Stomach (tissue), 19 donors: ENCODE measurements at places on chromosomes 7 and 10. TPM values are rescaled to one million over a fixed set of nuclear protein-coding genes. Genes with fewer than 3 reads are reported as not detected.

HOXA9 gene
- total RNA-seq = not detected

FKBP6 gene
- total RNA-seq = not detected

EPHB6 gene
- total RNA-seq = 7.5 TPM

DNA sequence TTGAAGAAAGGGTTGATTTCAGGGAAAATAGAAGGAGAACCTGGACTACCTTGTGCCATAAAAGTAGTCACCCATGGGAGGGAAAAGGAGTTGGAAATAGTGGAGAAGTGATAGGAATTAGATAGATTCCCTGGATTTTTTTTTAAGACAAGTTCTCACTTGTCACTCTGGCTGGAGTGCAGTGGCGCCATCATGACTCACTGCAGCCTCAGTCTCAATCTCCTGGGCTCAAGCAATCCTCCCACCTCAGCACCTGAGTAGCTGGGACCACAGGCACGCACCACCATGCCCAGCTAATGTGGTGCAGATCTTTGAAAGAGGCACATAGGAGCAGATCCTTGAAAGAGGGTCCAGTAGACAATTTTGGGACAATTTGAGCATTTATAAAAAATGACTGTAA is 9.5 kb upstream of the BLNK start:
- no peak overlapping the region for H3K27ac ChIP-seq
- H3K36me3 ChIP-seq = no peaks in the 10 kb centered on the region
- no peak overlapping the region for H3K4me3 ChIP-seq
- no peaks in the 10 kb centered on the region for H3K4me1 ChIP-seq

DNA sequence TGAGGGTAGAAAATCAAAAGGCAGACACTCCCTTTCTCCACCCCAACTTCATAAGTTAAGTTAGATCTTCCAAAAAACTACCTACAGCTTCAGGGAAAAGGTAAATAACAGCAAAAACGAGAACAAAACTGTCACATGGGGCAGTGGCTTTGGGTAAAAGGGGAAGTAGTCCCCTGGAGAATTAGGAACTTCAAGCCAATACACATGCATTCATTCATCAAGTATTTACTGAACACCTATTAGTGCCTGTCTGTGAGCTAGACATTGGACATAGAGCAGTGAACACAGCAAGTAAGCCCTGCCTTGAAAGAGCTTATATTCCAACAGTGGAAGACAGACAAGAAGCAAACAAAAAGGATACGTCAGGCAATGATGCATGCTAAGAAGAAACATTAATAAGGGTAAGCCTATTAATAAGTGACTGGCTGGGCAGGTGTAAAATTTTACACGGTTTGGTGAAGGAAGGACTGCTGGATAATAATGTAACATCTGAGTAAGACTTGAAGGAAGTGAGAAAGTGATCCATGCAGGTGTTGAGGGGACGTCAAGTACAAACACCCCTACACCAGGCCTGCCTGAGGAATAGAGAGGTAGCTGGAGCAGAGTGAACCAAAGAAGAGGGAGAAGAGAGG is 69.6 kb upstream of the RAPGEF5 start:
- H3K27me3 ChIP-seq = no peaks in the 10 kb centered on the region
- no peak for DNase-seq
- no peaks in the 10 kb centered on the region for H3K36me3 ChIP-seq
- H3K4me1 ChIP-seq = no peaks in the 10 kb centered on the region
- no peak overlapping the region for H3K4me3 ChIP-seq
- H3K27ac ChIP-seq = no peak overlapping the region

DNA sequence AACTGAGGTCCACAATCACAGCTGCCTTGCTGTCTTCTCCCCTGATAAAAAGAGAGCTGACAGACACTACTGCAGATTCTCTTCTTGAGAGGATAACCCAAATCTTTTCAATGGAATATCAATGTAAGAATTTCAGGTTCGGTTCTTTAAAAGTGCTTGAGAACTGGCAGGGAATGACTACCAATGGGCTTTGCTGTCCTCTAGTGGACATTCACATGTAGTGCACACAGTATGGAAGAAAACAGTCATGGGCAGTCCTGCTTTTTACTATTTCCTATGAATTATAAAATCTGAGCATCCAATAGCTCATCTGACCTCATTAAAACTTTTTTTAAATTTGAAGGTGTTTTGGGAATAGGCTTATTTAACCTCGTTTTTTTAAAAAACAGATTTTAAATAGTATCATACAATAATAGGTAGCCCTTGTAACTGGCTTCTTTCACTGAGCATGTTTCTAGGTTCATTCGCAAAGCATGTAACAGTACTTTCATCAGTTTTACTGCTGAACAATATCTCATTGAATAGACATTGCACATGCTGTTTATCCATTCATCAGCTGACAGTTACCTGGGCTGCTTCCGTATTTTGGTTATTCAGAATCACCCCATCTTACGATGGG is 18.3 kb downstream of the FZD9 start:
- H3K27me3 ChIP-seq = no peaks in the 10 kb centered on the region
- no peak for DNase-seq
- H3K27ac ChIP-seq = no peak overlapping the region
- no peak overlapping the region for H3K4me3 ChIP-seq
- no peaks in the 10 kb centered on the region for H3K4me1 ChIP-seq

GRCh38 chr7:136940917-136941316 is 72.5 kb downstream of the CHRM2 start:
- no peaks in the 10 kb centered on the region for H3K27me3 ChIP-seq
- H3K36me3 ChIP-seq = no peaks in the 10 kb centered on the region
- no peak overlapping the region for H3K4me3 ChIP-seq

DNA sequence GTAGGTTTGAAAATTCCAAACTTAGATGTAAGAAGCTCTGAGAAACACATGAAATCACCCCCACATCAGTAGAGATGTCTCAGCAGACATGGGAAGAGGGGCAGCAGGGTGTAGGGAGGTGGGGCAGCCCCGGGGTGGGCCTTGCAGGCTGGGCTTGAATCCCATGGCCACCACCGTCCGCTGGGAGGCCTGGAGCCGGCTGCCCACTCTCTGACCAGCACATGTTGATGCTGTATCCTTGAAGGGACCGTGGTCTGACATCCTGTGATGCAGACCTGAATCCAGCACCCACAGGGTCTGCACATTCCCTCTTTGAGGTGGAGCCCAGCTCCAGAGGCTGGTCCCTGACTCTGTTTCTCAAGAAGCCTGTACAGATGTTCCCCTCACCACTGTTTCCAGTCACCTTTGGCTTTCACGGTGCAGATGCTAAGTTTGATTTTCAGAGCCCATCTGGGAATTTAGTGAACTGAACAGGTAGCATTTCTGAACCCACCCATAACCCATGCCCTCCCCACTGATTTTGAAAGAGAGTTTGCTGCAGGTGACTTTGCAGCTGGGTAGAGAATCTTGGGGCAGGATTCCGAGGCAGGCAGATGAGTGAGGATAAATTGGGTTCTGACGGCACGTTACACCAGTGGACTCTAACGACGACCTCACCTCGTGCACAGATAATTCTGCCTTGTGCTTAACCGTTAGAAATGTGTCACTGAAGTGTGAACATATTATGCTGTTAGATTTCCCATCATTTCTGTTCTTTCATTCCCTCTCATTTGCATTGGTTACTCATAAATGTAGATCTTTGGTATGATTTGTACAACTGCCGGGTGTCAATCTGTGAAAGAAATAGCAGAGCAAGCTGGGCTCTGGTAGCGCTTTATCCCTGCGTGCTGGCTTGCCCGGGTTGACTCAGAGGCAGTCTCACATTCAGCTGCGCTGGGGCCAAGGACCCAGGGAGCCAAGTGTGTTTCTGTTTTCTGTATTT is 45.7 kb downstream of the IKZF1 start:
- peak overlapping the region; percentile 64 for H3K27ac ChIP-seq
- H3K4me1 ChIP-seq = peaks cover 11% of the 10 kb centered on the region
- no peaks in the 10 kb centered on the region for H3K36me3 ChIP-seq
- H3K4me3 ChIP-seq = no peak overlapping the region
- no peaks in the 10 kb centered on the region for H3K27me3 ChIP-seq

DNA sequence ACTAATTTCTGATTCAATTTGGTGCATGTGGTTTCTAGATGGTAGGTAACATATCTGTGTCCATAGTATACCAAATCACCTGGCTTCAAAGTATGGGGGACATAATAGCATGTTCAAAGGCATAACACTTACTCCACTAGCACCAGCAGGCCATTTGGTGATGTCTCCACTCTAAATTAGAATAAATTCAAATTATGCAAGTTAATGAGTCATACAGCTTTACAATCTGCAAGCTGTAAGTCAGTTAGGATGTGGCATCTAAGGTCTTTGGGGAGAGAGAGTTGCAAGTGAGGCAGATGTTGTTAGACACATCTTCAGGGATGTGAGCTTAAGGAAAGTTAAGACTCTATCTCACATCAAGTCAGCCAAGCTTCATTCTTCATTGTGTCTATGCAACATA is 506.4 kb upstream of the GRM3 start:
- H3K4me3 ChIP-seq = no peak overlapping the region
- H3K27me3 ChIP-seq = no peaks in the 10 kb centered on the region
- no peak for DNase-seq
- H3K36me3 ChIP-seq = no peaks in the 10 kb centered on the region

- no peaks in the 10 kb centered on the region for H3K4me1 ChIP-seq
- no peaks in the 10 kb centered on the region for H3K27me3 ChIP-seq
- DNase-seq = no peak
- no peak overlapping the region for H3K4me3 ChIP-seq
- H3K36me3 ChIP-seq = no peaks in the 10 kb centered on the region
Measured at GRCh38 chr10:9137368-9137767, 1082.9 kb downstream of the GATA3 start.
